Activated CD8-positive, alpha-beta memory T cell treated with anti-CD3 and anti-CD28 coated beads for 1 hour (primary cell): ENCODE measurements at places on chromosomes 3 and 15.

DNA sequence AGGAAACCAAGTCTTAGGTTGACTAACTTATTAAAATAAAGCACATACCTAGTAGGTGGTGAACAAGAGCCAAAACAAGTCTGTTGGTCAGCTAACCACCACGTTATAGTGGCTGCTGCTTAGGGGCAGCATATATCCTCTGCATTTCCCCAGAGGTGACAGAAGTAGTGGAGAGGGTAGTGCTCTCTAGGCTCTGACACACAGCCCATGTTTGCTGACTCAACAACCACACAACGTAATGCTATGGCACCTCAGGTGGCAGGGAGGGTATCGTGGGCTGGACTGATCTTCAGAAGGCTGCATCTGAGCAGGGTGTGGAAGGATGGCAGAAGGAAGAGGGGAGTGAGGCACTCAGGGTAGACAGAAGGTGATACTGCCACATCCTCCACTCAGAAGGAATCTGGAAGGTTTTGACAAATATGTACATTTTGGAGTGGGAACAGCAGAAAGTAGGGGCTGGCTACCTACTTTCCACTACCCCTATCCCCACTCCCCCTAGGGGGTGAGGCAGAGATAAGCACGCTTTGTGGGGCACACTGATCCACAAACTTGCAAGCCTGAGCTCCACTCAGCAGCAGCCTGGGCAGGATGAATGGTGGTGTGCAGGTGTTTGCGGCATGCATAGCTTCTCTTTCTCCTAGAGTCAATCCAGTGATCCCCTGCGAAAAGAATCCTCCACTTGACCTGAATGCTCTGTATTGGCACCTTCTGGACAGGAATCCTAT lies 178.1 kb downstream of the RORA start:
- DNase-seq: no peak

GRCh38 chr3:129310111-129311011 lies 31.7 kb downstream of the HMCES start:
- no peak for DNase-seq

- no peak for DNase-seq
Observed at GRCh38 chr3:112302881-112303763, 9.1 kb upstream of the SLC9C1 start.

DNA sequence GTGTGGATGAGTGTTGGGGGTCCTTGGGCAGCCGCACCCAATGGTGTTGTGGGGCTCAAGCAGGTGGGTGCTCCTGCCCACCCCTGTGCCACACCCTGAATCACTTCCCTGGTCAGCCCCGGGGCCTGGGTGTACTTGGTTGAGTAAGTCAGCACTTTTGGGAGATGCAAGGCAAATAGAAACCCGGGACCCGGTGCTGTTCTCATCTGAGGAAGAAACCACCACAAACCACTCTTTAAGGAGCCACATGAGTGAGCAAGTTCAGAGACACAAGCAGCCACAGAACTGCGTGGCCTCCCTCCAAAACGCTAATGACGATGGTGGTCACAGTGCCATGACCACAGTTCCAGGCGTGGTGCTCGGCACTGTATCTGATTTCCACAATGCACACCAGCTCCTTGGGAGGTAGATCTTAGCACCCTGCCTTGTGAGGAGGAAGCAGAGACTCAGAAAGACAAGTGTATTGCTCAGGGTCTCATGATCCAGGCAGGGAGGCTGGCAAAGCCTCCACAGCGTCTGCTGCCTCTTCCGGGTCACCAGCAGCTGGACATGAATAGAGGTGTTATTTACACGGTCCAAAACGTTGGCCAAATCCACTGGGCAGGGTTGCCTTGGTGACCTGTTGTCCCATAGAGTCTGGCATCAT lies 118.2 kb upstream of the ALDH1A3 start:
- no peak for DNase-seq

DNA sequence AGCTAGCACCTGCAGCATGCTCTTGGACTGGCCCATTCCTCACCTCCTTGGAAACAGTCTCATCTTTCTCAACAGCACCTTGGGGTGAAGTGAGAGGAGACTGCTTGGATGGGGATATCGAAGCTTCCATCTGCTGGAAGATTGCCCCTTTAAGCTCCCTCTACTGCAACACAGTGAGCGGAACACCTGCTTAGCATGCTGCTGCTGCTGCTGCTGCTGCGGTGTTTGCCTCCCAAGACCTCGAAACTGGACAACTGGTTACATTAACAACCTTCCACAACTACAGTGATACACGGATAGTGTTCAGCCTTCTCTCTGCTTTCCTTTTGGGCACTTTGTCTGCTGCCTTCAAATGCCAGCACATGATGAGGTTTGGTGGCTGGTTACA lies 253.9 kb upstream of the LYSMD4 start:
- no peak for DNase-seq

GRCh38 chr15:82831894-82832600 lies 22.6 kb downstream of the WHAMM start:
- DNase-seq: no peak

DNA sequence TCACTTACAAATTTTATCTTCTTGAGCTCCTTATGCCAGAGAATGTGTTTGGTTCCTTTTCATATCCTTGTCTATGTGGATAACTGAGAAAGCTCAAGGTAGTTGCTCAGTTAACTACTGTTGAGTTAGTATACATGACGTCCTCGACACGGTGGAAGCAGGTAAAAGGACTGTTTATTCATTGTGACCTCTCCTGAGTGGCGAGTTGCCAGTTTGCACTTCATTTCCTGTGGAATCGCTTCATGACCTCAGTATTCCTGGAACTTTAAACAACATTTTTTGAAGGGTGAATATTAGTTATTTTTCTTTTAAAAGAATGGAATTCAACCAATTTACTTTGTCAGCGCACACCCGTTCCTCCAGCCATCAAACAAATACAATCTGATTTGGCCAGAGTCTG lies 1.2 kb upstream of the TPRG1 start:
- DNase-seq: no peak

DNA sequence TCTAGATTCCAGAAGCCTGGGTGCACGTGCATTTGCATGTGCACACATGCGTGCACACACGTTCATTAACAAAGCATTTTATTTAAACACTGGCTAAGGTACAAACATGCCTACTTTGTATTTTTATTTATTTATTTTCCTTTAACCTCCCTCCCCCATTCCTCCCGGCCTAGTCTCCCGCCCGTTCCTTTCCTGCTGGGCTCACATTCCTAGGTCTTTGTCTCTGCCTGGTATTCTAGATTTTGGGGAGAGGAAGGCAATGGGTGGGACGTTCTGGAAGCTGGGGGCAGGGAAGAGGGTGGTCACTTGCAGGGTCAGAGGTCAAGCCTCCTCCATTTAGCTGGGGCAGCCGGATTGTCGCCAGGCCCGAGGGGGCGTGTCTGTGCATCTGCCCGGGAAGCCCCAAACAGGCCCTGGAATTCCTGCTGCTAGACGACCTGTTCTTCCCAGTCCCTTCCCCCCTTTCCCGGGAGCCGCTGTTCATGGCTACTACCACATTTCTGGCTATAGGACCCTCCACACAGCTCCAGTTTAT lies 51.8 kb downstream of the TRIM71 start:
- DNase-seq: no peak

GRCh38 chr3:61439122-61439458 lies 122.3 kb upstream of the PTPRG start:
- DNase-seq: no peak
